ENCODE measurements at places on chromosomes 7 and 10. TPM values are rescaled to one million over a fixed set of nuclear protein-coding genes. Genes with fewer than 3 reads are reported as not detected.

ANKRD30A gene
- total RNA-seq: 0.58 TPM

PHTF2 gene
- total RNA-seq: 30.4 TPM

OR2A1 gene
- not detected for total RNA-seq

PLCE1 gene
- 0.08 TPM for total RNA-seq

KLF14 gene
- not detected for total RNA-seq

EBLN1 gene
- not detected for total RNA-seq

CAV1 gene
- total RNA-seq: 1.7 TPM

OR2A5 gene
- not detected for total RNA-seq

FAM241B gene
- total RNA-seq: 0.37 TPM

MOGAT3 gene
- total RNA-seq: not detected

UCN3 gene
- total RNA-seq: not detected

ACTA2 gene
- total RNA-seq: 39.2 TPM

LRRC4 gene
- total RNA-seq: not detected

GALNT17 gene
- 0.15 TPM for total RNA-seq

GRCh38 chr10:69965086-69965485 is 87.6 kb upstream of the MACROH2A2 start:
- H3K27me3 ChIP-seq: peaks cover 8% of the 10 kb centered on the region
- H3K36me3 ChIP-seq: no peaks in the 10 kb centered on the region
- H3K4me1 ChIP-seq: no peaks in the 10 kb centered on the region
- H3K4me3 ChIP-seq: no peak overlapping the region

GRCh38 chr7:106965108-106965507 is 79.4 kb upstream of the PRKAR2B start:
- H3K36me3 ChIP-seq: no peaks in the 10 kb centered on the region
- no peak overlapping the region for H3K27ac ChIP-seq
- DNase-seq: no peak
- H3K27me3 ChIP-seq: no peaks in the 10 kb centered on the region
- H3K4me1 ChIP-seq: no peaks in the 10 kb centered on the region
- H3K4me3 ChIP-seq: no peak overlapping the region

GRCh38 chr10:28841625-28842024 is 164.3 kb downstream of the BAMBI start:
- H3K4me3 ChIP-seq: no peak overlapping the region
- no peaks in the 10 kb centered on the region for H3K4me1 ChIP-seq
- DNase-seq: no peak
- H3K27me3 ChIP-seq: no peaks in the 10 kb centered on the region

DNA sequence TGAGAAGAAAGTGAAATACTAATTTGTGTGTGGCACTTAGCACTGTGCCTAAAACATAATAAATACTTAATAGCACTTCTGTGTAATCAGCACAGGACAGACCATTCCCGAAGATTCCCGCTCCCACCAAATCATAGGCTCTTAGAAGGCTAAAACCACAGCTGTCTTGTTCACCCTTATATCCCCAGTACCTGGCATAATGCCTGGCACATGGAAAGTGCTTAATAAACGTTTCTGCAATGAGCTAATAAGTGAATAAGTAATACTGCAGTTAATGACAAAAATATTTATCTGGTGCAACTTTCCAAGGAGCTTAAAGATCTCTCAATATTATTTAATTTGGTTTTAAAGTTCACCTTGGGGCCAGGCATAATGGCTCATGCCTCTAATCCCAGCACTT is 43.2 kb downstream of the MTURN start:
- H3K4me1 ChIP-seq: peaks cover 25% of the 10 kb centered on the region
- no peaks in the 10 kb centered on the region for H3K36me3 ChIP-seq
- no peak overlapping the region for H3K27ac ChIP-seq
- H3K27me3 ChIP-seq: no peaks in the 10 kb centered on the region

- H3K4me1 ChIP-seq: no peaks in the 10 kb centered on the region
- H3K36me3 ChIP-seq: no peaks in the 10 kb centered on the region
- peaks cover 2% of the 10 kb centered on the region for H3K27me3 ChIP-seq
- no peak overlapping the region for H3K27ac ChIP-seq
- no peak for DNase-seq
Observed at GRCh38 chr7:108055611-108056021, 52.7 kb upstream of the LAMB1 start.

DNA sequence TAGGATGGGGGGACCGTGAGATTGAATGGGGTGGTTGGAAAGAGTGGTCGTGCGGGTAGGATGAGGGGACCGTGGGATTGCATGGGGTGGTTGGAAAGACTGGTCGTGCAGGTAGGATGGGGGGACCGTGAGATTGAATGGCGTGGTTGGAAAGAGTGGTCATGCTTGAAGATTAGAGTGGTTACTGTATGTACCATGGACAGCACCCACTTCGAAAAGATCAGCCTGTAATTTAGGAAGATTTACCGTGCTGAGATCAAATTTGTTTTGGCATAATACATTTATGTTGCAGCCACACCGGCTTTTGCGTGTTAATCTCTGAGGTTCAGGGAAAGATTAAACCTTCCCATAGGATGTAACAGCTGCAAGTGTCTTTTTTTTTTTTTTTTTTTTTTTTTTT is 495.2 kb upstream of the ADARB2 start:
- H3K36me3 ChIP-seq: no peaks in the 10 kb centered on the region
- no peak for DNase-seq
- no peaks in the 10 kb centered on the region for H3K27me3 ChIP-seq
- H3K27ac ChIP-seq: no peak overlapping the region
- no peaks in the 10 kb centered on the region for H3K4me1 ChIP-seq
- no peak overlapping the region for H3K4me3 ChIP-seq

GRCh38 chr7:155907450-155908200 is 95.4 kb upstream of the SHH start:
- H3K36me3 ChIP-seq: no peaks in the 10 kb centered on the region
- H3K27ac ChIP-seq: no peak overlapping the region
- H3K4me1 ChIP-seq: no peaks in the 10 kb centered on the region
- no peak overlapping the region for H3K4me3 ChIP-seq

GRCh38 chr10:27534161-27534700 is 30.1 kb downstream of the RAB18 start:
- no peaks in the 10 kb centered on the region for H3K27me3 ChIP-seq
- no peak overlapping the region for H3K4me3 ChIP-seq
- H3K4me1 ChIP-seq: no peaks in the 10 kb centered on the region
- no peak for DNase-seq
- H3K36me3 ChIP-seq: no peaks in the 10 kb centered on the region
- no peak overlapping the region for H3K27ac ChIP-seq

DNA sequence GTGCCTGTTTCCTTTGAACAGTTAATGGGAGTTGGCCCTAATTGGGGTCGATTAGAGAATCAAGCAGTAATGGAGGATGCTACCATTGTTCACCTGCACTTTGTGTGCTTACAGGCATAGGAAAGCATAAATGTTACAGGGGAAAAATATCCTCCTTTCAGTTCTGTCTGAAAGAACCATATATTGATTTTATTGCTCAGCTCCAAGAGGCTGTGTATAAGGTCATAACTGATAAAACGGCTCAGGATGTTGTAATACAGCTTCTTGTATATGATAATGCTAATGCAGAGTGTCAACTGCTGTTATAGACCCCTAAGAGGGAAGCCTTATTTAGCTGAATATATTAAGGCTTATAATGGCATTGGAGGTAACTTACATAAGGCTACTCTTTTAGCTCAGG is 32.9 kb upstream of the AKR1C2 start:
- DNase-seq: no peak
- no peak overlapping the region for H3K27ac ChIP-seq
- no peaks in the 10 kb centered on the region for H3K36me3 ChIP-seq
- no peak overlapping the region for H3K4me3 ChIP-seq
- no peaks in the 10 kb centered on the region for H3K27me3 ChIP-seq
- no peaks in the 10 kb centered on the region for H3K4me1 ChIP-seq

GRCh38 chr7:112144284-112145059 is 61.7 kb downstream of the DOCK4 start:
- no peak overlapping the region for H3K27ac ChIP-seq
- H3K36me3 ChIP-seq: no peaks in the 10 kb centered on the region
- no peaks in the 10 kb centered on the region for H3K27me3 ChIP-seq
- H3K4me3 ChIP-seq: no peak overlapping the region
- H3K4me1 ChIP-seq: no peaks in the 10 kb centered on the region

- H3K4me1 ChIP-seq: peaks cover 11% of the 10 kb centered on the region
- H3K27ac ChIP-seq: peak overlapping the region; percentile 45
- H3K36me3 ChIP-seq: peaks cover 4% of the 10 kb centered on the region
Observed at GRCh38 chr7:33107136-33108066, 1.8 kb downstream of the RP9 start.

- H3K4me3 ChIP-seq: no peak overlapping the region
- H3K4me1 ChIP-seq: no peaks in the 10 kb centered on the region
- no peak for DNase-seq
- no peaks in the 10 kb centered on the region for H3K27me3 ChIP-seq
- no peaks in the 10 kb centered on the region for H3K36me3 ChIP-seq
- no peak overlapping the region for H3K27ac ChIP-seq
Observed at GRCh38 chr7:79301419-79301818, 152.0 kb downstream of the MAGI2 start.

- H3K4me3 ChIP-seq: no peak overlapping the region
- no peaks in the 10 kb centered on the region for H3K27me3 ChIP-seq
- no peaks in the 10 kb centered on the region for H3K36me3 ChIP-seq
- no peak for DNase-seq
Observed at GRCh38 chr10:21479570-21480315, 45.7 kb downstream of the SKIDA1 start.

- no peaks in the 10 kb centered on the region for H3K27me3 ChIP-seq
- no peaks in the 10 kb centered on the region for H3K4me1 ChIP-seq
- no peaks in the 10 kb centered on the region for H3K36me3 ChIP-seq
Observed at GRCh38 chr10:82462910-82463551, 588.0 kb downstream of the NRG3 start.

- H3K36me3 ChIP-seq: no peaks in the 10 kb centered on the region
- H3K4me1 ChIP-seq: no peaks in the 10 kb centered on the region
- no peak overlapping the region for H3K27ac ChIP-seq
- DNase-seq: no peak
- no peak overlapping the region for H3K4me3 ChIP-seq
Observed at GRCh38 chr7:80644054-80644453, 5.6 kb downstream of the CD36 start.

DNA sequence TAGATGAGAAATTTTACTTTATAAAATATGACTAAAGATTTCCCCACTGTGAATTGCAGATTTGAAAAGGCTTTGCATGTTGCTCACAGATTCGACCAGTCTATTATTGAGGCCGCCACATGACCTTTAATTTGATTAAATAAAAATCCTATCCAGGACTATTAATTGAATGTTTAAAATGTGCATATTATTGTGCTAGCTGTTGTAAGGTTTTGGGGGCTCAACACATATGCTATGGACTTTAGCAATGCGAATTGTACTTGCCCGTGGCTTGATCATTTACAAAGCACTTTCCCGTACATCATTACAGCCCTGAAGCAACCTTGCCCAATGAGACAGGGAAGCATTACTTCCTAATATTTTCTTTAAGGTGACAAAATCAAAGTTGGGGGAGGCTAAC is 243.0 kb downstream of the ACTR3B start:
- H3K27ac ChIP-seq: no peak overlapping the region
- H3K4me3 ChIP-seq: no peak overlapping the region
- no peaks in the 10 kb centered on the region for H3K27me3 ChIP-seq
- H3K4me1 ChIP-seq: no peaks in the 10 kb centered on the region
- no peaks in the 10 kb centered on the region for H3K36me3 ChIP-seq
- DNase-seq: no peak

- no peak overlapping the region for H3K27ac ChIP-seq
- no peak overlapping the region for H3K4me3 ChIP-seq
- no peak for DNase-seq
- no peaks in the 10 kb centered on the region for H3K4me1 ChIP-seq
- H3K36me3 ChIP-seq: no peaks in the 10 kb centered on the region
- no peaks in the 10 kb centered on the region for H3K27me3 ChIP-seq
Observed at GRCh38 chr7:81469869-81470723, 299.8 kb downstream of the HGF start.
